H9 (cell line): ENCODE measurements at places on chromosomes 7 and 10. TPM values are rescaled to one million over a fixed set of nuclear protein-coding genes. Genes with fewer than 3 reads are reported as not detected.

The CYP3A4 gene
- total RNA-seq, result not detected in 2 replicates

DNA sequence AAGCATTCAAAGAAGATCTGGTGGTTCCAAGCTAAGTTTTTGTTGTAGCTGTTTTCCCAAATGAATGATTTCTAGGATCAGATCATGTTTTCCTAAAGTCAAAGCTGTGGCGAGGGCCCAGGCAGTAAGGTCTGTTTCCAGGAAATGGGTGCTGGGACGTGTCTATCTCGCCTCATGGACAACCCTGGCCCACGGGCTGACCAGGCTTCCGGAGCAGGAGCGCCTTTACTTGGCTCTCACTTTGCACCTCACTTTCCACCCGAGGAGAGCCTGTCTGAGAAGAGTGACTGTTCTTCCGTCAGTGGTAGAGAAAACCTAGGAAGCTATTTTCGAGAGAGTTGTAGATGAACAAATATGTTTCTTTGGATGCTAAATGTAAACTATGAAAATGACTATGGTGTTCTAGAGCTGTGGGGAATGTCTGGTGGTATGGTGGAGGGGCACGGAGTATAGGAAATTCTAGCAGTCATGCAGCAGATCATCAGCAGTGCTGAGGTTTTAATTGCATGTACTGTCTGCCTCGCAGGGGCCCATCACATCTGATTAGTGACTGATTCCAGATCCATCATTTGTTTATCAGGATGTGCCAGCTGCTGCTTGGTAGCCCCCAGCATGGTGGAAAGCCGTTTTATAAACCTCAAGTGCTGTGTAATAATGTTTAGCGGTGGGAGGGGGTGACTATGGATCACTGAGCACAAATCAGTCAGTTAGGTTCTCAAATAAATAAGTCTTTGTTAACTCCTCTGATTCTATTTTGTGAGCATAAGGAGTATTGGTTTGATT, 66.6 kb downstream of the VWC2 start:
- no peak for DNase-seq

- DNase-seq, result no peak
Observed at GRCh38 chr10:115968236-115968635, 304.8 kb downstream of the GFRA1 start.

DNA sequence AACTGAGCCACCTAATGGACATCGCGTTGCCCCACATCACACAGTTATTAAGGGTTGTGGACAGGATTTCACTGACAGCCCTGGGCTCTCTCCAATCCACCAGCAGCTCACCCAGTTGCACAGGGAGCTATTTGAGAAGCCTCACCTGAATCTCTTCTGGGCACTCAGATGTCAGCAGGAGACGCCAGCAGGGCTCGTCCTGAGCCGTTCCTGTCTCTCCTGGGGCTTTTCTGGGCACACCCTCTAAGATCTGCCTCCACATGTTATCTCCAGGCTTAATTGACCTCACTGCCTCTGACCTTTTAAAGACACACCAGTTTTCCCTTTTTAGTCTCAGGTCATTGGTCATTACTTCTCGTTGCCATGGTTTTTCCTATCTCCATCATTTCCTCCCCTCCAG, 63.0 kb downstream of the GRID1 start:
- DNase-seq, result peak; percentile 19

DNA sequence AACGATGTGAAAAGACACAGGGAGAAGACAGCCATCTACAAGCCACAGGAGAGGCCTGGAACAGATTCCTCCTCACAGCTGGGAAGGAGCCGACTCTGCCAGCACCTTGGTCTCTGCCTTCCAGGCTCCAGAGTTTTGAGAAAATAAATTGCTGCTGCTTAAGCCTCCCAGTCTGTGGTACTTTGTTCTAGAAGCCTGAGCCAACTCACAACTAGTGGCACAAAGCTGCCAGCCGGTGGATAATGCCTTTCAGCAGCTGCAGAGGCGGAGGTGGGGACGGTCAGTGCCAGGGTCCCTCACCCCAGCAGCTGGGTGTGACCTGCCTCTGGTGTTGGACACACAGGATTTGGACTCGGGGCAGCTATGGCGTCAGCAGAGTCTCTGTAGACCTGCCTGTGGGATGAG, 255.4 kb upstream of the PITRM1 start:
- DNase-seq, result no peak

DNA sequence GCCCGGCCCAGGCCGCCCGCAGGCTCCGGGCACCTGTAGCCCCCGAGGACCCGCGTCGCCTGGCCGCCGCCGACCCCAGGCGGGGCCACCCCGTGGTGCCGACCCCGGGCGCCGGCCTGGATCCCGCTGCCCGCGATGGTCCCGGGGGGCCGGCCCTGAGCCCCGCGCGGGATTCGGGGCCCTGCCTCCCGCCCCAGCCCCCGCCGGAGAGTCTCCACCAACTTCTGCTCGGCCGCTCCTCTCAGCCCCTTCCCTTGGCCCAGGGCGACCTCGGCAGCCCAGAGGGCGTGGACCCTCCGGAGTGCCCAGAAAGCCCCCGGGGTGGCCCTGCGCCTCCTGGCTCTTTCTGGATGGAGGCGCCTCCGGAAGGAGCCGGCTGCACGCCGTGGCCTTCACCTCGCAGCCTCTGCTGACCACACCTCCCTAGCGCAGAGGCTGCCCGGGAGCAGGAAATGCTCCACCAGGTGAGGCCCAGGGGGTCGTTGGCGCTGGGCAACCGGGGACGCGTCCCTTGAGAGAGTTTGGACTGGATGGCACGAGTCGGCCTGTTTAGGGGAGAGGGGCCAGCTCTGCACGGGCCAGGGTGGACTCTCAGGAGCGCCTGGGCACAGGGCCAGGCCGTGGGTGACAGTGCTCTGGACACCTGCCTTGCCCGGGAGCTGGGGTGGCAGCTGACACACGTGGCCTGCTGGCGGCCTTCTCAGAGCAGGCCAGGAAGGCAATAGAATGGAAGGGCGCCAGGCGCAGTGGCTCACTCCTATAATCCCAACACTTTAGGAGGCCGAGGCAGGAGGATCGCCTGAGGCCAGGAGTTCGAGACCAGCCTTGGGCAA, 529 bp downstream of the ZNF853 start:
- peak; percentile 77 for DNase-seq

DNA sequence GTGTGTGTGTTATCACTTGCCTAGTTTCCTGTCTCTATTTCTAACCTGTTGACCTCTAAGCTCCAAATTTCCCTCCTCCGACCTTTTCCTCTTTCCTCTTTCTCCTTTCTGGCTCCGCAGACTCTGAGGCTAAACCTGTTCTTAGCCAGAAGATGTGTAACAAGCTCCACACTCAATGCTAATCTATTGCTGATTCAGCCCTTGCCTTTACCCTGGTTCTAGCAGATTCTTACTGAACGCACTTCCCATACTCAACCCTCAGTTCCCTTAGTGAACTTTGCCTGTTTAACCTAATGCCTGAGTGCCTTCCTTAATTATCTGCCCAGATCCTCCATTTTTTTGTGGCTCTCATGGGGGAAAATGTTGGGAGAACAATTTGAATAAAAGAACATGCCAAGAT, 30.0 kb upstream of the SGMS1 start:
- DNase-seq, result no peak

- DNase-seq, result no peak
Observed at GRCh38 chr7:117338020-117338419, 15.2 kb upstream of the WNT2 start.

DNA sequence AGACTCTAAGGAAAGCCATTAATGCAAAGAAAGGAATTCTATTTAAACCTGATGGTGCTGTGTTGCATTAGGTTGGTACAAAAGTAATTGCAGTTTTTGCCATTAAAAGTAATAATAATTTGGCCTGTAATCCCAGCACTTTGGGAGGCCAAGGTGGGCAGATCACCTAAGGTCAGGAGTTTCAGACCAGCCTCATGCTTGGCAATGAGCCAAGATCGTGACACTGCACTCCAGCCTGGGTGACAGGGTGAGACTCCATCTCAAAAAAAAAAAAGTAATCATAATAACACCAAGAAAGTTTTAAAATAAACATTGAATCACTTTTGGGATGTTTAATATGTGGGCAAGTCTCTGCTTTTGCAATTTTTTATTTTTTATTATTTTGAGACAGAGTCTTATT, 107.3 kb upstream of the FRMD4A start:
- DNase-seq, result no peak

DNA sequence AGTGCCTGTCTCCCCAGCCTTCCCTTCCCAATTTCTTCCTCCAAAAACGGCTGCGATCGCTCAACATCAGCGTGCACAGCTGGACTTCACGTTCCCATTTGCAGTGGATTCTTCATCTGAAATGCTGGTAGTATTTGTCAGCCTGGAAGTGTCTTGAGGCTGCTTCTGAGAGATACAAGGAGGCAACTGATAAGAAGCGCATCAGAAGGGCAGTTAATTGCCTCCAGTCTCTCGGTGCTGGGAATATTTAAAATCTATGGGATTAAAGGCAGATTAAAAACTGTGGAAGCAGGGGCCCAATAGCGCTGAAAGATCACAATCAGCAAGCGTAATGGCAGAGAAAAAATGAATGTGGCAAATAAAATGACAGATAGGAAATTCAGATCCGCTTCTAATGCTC, 450.0 kb downstream of the GATA3 start:
- no peak for DNase-seq

DNA sequence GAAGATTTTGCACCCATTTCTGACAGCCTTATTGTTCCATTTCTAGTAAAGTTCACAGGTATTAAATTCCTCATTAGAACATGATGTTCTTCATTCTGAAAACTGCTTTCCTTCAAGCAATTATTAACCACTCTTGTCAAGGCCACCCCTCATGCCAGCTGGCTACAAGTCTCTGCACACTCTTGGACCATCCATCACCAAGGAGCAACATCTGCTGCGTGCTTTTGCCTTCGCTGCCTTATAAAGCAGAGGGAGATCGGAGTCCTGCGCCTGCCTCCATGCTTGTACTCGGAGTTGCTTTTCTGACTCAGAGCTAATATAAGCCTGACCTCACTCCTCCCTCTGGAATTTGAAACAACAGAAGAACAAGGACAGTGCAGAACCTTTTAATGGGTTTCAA, 529.9 kb upstream of the DPP6 start:
- no peak for DNase-seq

- DNase-seq, result no peak
Observed at GRCh38 chr10:73433538-73433867, at the start of gene MSS51. Gene MSS51 (minus strand): TSS chr10:73433561. CDS start chr10:73428284, 5,277 bp downstream.

DNA sequence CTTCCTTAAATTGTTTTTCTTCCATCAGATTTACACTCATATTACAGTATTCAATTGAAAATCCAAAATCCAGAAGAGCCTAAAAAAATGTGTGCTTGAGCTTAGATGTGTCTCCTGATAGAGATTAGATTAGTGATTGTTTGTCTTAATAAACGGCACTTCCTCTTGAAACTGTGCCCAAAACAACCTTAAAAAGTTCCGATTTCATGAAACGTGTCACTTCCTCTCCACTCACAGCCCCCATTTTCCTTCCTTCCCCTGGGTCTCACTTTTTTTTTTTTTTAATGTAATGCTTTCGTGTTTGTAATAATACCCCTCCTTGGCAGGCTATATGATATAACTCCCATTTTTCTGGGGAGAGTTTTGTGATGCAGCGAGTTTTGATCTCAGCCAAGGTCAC, 114.8 kb upstream of the ADO start:
- no peak for DNase-seq

GRCh38 chr10:79403441-79404230, 41.8 kb downstream of the ZCCHC24 start:
- peak; percentile 54 for DNase-seq

- no peak for DNase-seq
Observed at GRCh38 chr7:4202954-4203353, 479.1 kb upstream of the FOXK1 start.

DNA sequence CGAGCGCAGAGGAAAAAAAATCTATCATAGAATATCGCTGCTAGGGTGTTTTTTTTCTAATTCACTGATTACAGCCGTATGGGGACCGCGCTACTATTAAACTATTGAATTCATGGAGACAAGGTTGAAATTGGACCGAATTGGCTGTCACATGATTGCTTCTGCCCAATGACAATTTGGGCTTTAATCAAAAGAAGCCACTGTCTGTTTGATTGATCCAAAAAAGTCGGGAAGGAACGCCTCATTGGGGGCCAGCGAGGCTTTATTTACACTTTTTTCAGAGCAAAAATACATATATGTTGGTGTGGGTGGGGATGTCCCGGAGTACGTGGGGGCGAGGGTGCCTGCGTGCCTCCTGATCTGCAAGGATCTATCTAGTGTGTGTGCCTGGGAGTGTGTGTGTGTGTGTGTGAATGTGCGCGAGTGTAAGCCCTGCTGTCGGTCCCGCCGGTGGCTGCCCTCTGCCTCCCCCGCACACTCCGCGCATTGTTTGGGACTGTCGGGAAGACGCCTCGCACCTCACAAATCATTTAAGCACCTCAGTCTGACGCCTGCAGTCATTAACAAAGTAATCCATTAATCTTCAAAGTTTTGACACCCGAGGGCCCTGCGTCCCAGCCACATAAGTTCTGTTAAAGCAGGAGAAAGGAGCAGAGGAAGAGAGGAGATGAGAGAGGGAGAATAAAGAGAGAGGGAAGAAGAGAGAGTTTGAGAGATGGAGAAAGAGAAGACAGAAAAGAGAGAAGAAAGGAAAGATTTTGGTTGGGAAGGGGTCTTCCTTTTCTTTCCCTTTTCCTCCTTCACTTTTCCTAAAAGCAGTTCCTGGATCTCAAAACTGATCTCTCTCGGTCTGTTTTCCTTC, at the start of gene HOXA2:
Gene HOXA2, minus strand, starts transcription at position 103 of the 862 bp plus-strand sequence. CDS start 183 bp downstream, outside the sequence.
- no peak for DNase-seq

DNA sequence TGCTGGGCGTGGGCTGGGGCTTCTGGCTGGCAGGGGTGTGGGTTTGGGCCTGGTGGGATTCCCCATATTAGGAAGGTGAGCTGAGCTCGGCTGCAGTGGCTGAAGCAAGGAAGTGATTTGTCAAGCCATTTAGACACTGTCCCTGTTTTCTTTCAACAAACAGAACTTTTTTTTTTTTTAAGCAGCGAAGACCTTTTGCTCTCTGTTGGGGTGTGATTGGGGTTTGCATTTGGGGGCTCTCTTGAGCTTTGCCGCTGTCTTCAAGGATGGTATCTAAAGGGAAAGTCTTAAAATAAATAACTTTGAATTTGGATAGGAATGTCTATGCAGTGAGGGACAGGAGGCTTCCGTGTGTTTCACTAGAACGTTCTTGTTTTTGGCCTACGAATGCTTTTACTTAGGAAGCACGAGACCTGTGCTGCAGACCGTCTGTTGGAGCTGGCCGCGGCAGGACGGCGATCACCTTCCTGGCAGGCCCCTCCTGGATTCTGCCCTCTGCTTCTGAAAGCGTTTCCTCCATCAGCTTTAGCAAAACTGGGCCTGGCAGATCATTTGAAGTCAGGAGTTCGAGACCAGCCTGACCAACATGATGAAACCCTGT, 43.9 kb downstream of the FOXK1 start:
- no peak for DNase-seq

DNA sequence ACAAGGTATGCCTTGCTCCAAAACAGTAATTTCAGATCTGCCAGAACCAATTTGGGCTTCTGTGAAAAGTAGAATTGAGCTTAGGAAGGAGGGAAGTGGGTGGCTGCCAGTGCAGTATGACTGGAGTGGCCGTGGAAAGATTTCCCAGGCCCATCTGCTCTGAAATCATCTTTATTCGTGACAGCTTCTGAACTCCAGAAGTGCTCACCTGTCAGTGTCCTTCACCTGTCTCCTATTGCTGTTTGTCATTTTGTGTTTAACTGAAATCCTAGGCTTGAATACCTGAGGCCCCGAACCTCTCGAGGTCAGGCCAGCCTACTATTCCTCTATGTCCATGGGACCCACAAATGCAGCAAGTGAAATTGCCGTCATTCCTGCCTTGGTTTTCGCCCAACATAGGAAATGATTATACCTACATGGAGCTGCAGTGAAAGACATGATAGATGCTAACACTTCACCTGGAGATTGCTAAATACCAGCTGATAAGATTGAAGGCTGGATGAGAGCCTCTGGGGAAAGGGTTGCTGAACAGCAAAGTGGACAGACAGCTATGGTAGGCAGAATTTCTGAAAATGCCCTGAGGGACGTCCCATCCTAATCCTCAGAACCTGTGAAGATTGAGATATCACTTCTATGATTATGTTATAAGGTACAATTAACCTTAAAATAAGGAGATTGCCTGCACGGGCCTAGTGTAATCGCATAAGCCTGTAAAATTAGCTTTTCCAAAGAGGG, 82.1 kb downstream of the C1GALT1 start:
- no peak for DNase-seq
